ENCODE measurements at places on chromosomes 5 and 9.

GRCh38 chr9:129487658-129488483 lies 133.0 kb downstream of the C9orf50 start:
- peak; percentile 75 for DNase-seq

DNA sequence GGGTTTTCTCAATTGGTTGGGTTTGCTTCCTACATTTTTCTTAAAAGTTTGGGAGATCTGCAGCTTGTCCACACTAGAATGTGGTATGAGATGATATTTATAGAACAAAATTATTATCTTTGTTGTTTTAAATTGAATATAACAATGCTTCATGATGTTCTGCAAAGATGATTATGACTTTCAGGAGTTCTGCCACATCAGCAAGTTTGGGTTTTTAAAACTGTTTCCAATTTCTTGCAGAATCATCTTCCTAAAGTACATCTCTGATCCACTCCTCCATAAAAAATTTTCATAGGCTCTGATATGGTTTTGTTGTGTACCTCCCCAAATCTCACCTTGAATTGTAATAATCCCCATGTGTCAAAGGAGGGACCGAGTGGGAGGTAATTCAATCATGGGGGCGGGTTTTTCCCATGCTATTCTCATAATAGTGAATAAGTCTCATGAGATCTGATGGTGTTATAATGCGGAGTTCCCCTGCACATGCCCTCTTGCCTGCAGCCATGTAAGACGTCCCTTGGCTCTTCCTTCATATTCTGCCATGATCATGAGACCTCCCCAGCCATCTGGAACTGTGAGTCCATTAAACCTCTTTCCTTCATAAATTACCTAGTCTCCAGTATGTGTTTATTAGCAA lies 119.1 kb upstream of the PTGER4 start:
- no peak for DNase-seq

GRCh38 chr5:68287631-68287975 lies 72.0 kb downstream of the PIK3R1 start:
- DNase-seq = no peak

DNA sequence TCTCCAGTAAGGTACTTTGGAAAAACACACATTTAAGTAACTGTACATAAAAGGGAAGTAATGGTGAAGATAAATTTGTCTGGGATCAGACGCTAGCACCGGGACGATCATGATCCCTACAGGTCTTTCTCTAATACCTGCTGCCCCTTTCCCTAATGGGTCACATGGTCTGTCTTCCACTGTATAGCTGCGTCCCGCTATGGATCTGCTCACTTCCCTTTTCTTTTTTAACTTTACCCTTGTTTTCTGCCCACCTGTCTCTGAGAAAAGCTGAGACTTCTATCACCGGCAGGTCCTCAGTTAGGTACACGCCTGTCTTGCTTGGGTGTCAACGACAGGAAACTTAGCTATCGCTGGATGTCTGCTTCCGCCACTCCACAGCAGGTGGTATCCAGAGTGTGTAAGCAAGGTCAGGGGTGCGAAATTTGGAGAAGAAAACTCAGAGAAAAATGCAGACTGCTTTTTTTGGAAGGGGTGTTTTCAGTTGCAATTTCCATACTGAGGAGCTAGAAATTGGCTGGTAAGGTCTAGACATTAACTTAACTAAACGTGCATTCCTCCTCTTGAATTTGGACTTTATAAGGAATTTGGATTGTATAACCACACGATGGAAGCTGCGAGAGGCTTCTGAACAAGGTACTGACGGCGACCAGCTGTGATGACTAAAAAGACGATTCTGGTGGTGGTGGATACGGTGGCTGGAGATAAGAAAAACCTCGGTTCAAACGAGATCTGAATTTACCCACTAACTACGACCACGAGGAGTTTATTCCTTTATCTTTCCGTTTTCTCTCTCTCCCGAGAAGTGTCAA lies 1.1 kb upstream of the ICE1 start:
- peak; percentile 42 for DNase-seq

DNA sequence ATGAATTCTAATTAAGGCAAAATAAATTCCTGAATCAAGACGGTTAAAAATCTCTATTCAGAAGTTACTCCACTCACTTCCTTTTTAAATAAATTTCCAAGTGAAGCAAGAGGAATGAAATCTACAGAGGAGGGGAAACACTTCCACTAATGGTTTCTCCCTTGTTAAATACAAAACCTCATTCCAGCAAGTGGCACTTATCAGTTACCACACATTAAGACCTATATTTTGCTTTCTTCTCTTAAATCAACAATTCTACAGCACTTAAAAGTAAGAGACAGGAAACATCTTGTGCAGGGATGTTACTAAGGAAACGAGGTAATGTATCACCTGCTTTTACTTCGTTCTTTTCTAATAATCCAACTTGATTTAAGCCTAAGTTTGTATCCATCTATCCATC lies 172.6 kb downstream of the RAPGEF6 start:
- no peak for DNase-seq

GRCh38 chr5:35671541-35672295 lies 54.1 kb downstream of the SPEF2 start:
- peak; percentile 56 for DNase-seq

DNA sequence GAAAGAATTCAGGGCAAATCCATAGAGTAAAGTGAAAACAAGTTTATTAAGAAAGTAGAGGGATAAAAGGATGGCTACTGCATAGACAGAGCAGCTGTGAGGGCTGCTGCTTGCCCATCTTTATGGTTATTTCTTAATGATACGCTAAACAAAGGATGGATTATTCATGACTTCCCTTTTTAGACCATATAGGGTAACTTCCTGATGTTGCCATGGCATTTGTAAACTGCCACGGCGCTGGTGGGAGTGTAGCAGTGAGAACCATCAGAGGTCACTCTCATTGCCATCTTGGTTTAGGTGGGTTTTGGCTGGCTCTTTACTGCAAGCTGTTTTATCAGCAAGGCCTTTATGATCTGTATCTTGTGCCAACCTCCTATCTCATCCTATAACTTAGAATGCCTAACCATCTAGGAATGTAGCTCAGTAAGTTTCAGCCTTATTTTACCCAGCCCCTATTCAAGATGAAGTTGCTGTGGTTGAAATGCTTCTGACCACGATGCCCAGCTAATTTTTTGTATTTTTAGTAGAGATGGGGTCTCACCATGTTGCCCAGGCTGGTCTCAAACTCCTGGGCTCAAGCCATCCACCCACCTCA lies 42.1 kb downstream of the RFK start:
- no peak for DNase-seq

DNA sequence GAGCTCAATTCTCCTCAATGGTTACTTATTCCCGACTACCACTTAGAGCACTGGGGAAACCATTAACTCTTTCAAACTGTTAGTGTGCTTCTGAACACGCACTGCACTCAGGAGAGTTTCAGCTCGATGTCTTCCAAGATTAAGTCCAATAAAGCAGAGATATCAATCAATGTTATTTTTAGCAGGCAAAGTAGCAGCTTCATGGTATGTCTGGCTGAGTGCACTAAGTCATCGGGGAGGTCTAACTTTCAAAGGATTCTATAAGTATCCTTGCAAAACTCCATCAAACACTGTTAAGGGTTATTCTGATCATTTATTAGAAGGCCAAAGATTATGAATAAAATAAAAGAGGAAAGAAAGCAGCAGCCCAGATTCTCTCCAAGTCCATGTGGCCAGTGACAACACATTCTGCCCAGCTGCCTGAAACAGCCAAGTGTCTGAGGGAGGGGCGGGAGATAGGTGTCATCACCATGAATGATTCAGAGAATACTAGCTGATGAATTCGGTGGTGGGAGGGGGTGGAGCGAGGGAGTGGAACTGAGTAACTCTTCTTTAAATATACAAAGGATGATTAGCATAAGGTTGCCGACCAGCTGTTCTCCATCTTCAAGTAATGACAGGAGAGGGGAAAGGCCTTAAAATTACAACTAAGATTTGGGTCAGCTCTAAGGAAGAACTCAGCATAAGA lies 21.3 kb downstream of the NREP start:
- no peak for DNase-seq

DNA sequence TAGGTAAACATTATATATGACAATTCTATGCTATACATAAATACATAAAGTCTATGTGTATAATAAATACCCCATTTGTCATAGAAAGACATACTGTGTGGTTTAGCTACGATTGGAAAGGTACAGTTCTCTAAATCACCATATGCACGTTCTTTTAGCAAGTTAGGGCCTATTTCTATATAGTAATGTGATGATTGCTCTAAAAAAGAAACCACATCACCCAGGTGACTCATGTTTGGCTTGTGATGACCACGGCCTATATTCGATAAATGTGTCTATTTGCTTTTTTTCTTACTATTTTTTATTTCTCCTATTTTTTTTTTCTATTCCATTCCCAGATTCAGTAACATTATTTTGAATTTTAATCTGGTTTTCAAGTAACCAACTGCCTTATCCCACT lies 34.7 kb downstream of the RETREG1 start:
- DNase-seq = no peak

- DNase-seq = no peak
Observed at GRCh38 chr9:91360551-91361290, 997 bp downstream of the AUH start.

DNA sequence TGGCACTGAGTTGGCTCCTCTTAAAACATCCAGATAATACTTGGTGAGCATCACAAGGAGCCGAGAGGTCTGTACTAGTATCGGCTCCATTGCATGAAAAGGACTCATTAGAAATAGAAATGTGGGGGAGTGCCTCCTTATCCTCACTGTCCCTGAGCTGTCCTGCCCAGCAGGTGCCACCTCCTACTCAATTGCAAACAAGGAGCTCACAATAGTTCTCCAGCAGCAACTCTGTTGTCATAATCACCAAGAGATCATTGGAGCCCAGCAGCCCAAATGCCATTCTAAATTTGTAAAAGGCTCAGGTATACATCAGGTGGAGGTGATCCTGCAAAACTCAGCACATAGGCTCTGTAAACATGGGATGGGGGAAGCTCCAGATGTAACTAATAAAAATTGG lies 99.1 kb downstream of the PLK2 start:
- DNase-seq = no peak

- no peak for DNase-seq
Observed at GRCh38 chr9:10479172-10479571, 133.6 kb downstream of the PTPRD start.

GRCh38 chr5:84197538-84197937 lies 187.1 kb downstream of the EDIL3 start:
- DNase-seq = no peak

DNA sequence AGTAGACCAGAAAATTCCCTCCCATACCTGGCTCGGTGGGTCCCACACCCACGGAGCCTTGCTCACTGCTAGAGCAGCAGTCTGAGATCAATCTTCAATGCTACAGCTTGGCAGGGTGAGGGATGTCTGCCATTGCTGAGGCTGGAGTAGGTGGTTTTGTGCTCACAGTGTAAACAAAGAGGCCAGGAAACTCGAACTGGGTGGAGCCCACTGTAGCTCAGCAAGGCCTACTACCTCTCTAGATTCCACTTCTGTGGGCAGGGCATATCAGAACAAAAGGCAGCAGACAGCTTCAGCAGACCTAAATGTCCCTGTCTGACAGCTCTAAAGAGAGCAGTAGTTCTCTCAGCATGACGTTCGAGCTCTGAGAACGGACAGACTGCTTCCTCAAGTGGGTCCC lies 5.6 kb upstream of the GZMA start:
- DNase-seq = peak; percentile 61

GRCh38 chr9:2413160-2413805 lies 208.3 kb upstream of the VLDLR start:
- no peak for DNase-seq

- DNase-seq = no peak
Observed at GRCh38 chr9:27247756-27248155, 49.2 kb downstream of the EQTN start.

- DNase-seq = no peak
Observed at GRCh38 chr5:109784687-109785086, 95.0 kb downstream of the MAN2A1 start.

GRCh38 chr9:5013374-5013773 lies 28.3 kb downstream of the JAK2 start:
- DNase-seq = no peak

DNA sequence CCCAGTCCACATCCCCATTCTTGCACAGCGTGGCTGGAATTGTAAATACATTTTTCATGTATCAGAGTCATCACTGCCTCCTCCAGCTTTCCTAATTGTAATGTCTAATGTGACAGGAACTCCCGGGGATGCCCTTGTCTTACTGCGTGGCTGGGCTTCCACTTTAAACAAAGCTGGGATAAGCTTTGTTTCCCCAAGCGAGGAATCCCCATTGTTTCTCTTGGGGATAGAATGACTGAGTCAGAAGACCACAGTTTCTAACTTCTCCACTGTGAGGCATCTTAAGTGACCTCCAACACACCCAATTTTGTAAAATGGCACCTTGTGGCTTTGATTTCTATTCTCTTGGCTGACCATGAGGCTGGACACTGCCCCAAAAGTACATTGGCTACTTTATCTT lies 22.4 kb downstream of the ARPC5L start:
- no peak for DNase-seq

DNA sequence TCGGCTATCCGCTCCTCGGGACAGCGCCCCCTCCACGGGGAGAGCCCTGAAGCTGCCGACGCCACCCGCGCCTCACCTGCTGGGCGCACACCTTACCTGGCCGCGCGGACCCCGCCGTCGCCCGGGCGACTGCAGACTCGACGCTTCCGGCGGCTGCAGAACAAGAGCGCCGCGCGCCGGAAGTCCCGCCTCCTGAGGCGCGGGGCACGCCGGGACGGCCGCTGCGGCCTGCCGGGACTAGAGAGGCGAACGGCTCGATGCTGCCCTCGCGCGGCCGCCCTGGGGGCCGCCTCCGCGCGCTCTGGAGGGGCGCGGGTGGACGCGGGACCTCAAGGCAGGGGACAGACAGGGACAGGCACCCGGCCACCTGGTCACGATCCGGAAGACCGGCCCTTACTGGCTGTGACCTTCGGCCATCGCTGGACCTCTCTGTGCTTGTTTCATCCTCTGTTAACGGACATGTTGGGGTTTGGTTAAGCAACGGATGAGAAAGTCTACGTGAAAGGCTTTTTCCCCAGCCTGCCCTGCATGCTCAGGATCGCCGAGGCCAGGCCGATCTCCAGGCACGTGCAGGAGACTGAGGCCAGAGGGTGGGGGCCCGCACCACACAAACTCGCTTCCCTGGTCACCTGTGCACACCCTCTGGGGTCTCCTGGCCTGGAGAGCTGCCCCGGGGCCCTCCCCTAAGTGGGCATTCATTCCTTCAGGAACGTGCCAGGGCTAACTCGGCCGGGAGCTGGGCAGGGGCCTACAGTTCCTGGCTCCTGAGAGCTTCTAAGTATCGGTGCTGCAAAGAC lies at the start of gene SNAPC4:
Gene SNAPC4, minus strand, starts transcription at position 133 of the 797 bp plus-strand sequence. CDS start 1,742 bp downstream, outside the sequence.
- DNase-seq = peak; percentile 87

- no peak for DNase-seq
Observed at GRCh38 chr5:126360467-126360866, 62.7 kb upstream of the GRAMD2B start.

DNA sequence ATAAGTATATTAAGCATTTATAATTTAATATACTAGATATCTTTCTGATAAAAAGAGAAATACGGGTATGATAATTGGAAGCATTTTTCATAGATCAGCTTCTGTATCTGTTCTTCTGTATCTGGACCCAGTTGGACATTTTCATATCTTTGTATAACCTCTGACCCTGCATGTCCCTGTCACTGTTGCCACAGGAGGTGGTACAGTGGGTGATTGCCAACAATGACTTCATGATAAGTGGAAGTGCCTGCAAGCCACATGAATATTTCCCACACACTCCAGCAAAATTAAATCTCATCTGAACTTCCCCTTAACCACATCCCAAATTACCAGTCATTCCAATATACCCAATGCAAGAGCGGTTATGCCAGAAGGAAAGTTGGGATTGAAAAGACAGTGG lies 376.4 kb downstream of the ARRDC3 start:
- no peak for DNase-seq

Measured in CD4-positive, alpha-beta T cell treated with Interleukin-17A for 1 hour (primary cell).